ENCODE measurements at places on chromosomes 2 and 18.

GRCh38 chr2:146587291-146587713 lies 1257.5 kb upstream of the ACVR2A start:
- DNase-seq, result peak; percentile 37

DNA sequence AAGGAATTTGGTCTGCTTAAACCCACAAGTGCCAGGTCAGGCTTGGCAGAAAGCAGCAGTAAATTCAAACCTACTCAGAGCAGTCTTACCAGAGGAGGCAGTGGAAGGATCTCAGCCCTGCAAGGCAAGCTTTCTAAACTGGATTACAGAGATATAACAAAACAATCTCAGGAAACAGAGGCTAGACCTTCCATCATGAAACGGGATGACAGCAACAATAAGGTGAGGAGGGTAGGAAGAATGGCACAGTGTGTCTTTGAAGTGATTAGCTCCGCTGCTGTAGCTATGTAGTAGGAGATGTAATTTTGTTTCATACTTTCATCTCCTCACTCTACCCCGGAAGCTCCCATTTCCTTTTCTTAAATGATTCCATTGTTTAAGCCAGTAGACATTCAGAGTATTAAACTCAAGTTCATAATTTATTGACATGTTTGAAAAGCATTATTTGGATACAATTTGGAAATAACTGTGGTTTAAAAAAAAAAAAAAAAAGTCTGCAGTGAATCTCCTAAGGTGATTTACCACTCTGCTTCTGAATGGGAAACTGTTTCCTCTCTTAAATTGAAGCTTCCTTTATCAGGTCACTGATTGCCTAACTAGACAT lies 29.4 kb upstream of the DYSF start:
- no peak for DNase-seq

- DNase-seq, result no peak
Observed at GRCh38 chr2:182822733-182823132, 43.7 kb downstream of the FRZB start.

- no peak for DNase-seq
Observed at GRCh38 chr2:241425368-241425767, 69.3 kb downstream of the FARP2 start.

DNA sequence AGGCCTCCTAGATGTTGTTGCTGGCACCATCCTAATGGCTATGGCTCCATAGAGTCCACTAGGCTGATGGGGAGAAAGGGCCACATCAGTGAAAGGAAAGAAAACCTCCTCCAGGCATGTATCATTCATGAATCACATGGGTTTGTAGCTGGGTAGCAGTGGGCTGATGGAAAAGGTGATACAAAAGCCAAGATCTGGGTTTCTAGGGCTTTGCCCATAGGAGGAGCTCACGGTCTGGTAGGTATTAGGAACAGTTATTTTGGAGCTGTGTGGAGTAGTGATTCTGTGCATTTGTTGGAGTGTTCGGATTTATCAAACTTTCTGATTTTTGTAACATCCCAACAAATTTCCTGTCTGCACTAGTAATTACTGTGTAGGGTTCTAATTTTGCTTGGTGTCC lies 259.2 kb downstream of the SLC4A3 start:
- DNase-seq, result no peak

DNA sequence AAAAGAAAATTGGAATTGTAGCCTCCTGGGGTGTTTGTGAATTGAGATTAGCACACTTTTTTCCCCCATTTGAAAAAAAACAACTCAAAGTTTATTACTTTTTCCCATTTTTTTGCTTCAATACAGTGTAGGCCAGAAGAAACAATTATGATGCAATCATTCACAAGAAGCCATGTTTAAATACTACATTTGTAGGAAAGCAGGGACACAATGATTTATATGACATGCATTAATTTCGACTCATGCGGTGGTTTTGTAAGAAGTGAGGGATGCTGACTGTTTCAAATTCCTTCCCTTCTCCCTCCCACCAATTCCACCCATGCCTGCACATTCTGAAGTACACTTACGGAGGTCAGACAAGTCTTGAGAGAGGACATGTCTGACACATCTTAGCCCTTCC lies 774.2 kb upstream of the FSHR start:
- DNase-seq, result no peak
